ENCODE measurements at places on chromosomes 4 and X.
A peak's percentile ranks its signal among the peaks of the same experiment; 100 is the strongest.

DNA sequence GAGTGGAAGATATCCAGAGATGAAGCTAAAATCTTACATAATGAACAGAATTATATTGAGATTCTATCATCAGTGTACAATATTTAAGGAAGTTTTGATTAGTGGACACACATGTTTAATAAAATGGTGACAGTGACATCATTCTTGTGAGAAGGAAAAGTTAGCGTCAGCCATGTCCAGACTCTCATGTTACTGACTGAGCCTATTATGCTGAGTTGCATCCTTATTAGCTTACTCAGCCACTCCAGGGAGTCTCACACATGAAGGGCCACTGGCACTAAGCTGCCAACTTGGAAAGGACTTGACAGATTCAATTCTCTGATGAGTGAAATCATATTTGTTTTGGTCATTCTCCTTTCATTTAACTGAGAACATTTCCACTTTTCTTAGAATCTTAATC, 170.6 kb downstream of the BANK1 start:
- DNase-seq: no peak

DNA sequence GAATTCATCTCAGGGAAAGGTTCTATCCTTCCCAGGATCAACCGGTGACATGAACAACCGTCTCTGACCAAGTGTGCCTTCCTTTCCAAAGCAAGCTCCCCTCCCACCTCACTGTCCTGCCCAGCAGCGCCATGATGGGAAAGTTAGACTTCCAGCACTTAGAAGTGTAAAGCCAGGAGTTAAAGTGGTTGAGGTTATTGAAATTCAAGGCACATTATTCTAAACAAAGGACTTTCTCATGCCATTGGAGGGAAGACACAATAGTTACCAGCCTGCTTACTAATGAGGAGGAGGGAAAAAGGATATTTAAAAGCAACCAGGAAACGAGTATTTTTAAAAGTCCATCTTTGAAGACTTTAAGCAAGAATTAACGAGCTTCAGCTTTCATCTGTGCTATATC, 96.8 kb downstream of the NSUN7 start:
- no peak for DNase-seq

- DNase-seq: no peak
These were observed 14.8 kb downstream of the INTS6L start for GRCh38 chrX:135535077-135535940.

- no peak for DNase-seq
These were observed 488.5 kb downstream of the RPA4 start for GRCh38 chrX:97372001-97372766.

- DNase-seq: no peak
These were observed 960 bp downstream of the TRPC3 start for GRCh38 chr4:121950680-121951520.

GRCh38 chrX:54807524-54808108, at the start of gene MAGED2:
Gene MAGED2 (plus strand): TSS chrX:54807745. CDS start chrX:54809332, 1,587 bp downstream.
- no peak for DNase-seq

DNA sequence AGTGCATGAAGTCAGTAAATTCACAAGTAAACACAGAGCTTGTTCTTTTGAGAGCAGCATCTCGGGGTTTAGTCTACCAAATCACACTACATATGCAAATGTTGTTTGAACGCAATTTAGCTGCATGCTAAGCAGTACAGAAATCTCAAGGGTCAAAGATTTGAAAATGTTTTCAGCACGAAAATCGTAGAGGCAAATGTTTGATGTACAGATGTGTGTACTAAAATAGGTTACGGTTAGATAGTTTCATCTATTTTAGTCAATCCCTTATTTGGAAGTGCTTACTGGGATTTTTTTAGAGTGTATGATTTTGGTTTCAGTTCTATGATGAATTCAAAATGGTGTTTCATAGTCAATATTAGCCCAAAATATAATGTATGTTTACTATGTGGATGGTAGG, 1928.2 kb upstream of the TENM3 start:
- no peak for DNase-seq

DNA sequence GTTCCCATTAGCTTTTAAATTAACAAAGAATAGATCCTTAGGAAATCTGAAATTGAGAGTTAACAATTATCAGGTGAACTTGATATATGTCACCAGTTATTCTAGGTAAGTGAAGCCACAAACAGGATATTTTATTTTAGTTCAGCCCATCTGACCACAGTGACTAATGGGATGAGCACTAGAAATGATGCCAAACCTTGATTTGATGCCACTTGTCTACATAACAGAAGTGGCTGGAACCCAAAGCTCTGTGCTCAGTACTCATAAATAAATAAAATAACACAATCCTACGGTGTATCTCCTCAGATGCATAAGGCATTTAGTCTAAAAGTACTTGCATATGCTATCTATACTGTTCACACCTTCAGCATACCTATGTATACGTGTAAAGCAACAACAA, 12.2 kb downstream of the SLITRK4 start:
- no peak for DNase-seq

DNA sequence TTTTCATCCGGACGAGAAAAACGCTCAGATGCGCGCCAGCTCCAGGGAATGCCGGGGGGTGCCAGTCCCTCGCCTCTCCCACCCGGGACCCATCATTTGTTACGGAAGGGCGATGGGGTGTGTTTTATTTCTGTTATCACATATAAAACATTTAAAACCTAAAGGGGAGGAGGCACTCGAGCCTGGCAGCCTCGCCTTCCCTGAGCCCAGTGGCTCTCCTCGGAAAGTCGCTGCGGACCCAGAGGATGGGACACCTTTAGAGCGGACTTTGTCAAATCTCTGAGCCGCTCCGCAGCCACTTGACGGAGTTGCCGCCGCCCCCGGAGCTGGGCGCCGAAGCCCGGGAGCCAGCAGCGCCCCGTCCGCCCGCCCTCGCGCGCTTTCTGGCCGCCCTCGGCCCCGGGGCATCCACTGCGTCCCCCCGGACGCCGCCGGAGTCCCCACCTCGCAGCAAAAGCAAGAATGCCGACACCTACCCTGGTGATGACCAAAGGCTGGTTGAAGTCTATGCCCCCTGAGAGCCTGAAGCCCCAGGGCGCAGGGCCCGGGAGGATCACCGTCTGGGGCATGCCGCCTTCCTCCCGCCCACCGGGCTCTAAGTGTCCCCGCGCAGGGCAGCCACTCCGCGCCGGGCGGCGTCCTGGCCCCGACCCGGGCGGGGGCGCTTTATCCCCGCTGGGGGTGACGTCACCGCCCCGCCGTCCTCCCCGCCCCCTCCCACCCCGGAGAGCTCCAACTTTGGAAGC, at the start of gene PDLIM3:
PDLIM3 (minus strand) TSS at position 642 of the 746 bp plus-strand sequence; CDS start at position 569, 73 bp downstream.
- no peak for DNase-seq

DNA sequence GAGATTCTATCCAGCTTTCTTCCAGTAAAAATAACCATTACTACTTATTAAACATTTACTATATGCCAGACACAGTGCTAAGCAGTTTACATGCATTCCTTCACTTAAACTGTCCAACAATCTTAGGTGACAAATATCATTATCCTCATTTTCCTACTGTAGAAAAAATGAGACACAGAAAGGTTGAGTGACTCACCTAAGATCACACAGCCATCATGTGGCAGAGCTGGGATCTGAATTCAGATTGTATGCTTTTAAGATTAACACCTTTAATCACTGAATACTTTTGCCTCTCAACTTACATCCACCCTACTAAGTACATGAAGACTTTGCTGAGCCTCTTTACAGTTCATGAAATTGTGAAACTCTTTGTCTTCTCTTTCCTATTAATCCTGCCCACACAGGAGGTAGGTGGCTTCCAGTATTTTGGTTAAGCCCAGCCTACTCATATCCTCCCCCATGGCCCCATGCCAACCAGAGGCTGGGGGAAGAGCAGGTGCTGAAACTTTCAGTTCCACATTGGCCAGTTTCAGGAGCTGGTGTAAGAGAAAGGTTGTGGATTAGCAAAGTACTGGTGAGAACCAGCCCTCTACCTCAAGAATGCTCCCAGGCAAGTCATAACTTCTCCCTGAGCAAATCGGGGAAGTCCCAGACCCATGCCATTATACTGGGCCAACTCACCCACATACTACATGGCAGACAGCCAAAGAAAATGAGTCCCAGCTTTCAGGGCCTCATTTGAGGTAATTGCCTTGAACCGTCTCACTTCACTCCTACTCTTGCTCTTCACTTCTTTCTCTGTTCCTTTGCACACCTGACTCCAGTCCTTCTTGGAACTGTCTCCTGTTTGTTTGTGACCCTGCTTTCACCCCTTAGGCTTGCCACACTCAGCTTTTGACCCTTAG, 211.1 kb downstream of the GUCY2F start:
- DNase-seq: peak; percentile 4
